Stimulated activated CD8-positive, alpha-beta memory T cell treated with anti-CD3 and anti-CD28 coated beads, Interleukin-4, amount 100 ng/mL, for 1 hour (primary cell): ENCODE measurements at places on chromosomes 16 and 17.
A peak's percentile ranks its signal among the peaks of the same experiment; 100 is the strongest.

GRCh38 chr16:67563708-67564468 lies 1.6 kb downstream of the CTCF start:
- no peak for DNase-seq

- no peak for DNase-seq
Observed at GRCh38 chr17:63766754-63767153, 6.6 kb downstream of the CCDC47 start.

DNA sequence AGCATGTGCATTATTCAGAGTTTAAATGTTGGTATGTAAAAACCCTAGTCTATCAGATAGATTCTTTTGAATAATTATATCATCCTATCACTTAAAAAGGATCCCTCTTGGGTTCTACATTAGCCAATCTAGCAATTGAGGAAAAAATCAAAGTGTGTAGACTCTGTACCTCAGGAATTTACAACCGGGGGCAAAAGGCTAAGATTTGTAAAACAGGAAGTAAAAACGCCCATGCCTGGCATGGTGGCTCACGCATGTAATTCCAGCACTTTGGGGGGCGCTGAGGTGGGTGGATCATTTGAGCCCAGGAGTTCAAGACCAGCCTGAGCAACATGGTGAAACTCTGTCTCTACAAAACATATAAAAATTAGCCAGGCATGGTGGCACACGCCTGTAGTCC lies 58.6 kb downstream of the SLC6A4 start:
- no peak for DNase-seq

- no peak for DNase-seq
Observed at GRCh38 chr17:28093999-28094716, 51.7 kb downstream of the NLK start.

DNA sequence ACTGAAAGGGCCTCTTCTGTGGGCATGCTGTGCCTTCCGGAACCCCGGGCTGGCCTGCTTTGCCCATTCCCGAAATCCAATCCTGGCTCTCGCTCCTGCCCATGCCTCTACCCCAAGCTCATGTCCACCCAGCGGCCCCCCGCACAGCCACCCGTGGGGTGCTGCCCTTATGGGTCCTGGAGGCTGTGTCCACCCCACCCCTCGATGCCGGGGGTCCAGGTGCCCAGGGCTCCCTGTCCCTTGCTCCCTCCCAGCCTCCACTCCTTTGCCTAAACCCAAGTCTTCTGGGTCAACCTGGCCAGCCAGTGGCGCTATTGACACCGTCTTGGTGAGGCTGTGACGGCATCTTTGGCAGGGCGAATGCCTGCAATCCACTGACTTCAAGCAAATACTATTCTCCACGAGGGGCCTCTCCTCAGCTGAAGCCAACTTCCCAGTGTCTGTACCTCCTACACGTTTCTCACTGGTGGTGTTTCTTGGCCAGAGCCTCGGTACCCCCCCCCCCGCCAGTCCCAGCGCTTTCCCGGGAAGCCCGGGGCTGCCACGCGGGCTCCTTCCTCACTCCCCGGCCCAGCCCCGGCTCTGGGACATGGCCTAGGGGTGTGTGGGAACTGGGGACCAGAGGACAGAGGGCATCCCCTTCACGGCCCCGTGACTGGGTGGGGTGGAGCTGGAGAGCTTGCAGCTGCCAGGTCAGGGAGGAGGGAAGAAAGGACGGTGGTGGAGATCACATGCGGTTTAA lies 12.2 kb upstream of the DUS1L start:
- no peak for DNase-seq

- no peak for DNase-seq
Observed at GRCh38 chr17:66953630-66954020, 10.9 kb upstream of the CACNG4 start.

GRCh38 chr16:67170168-67170948 lies at the start of gene NOL3:
NOL3 (plus strand) TSS chr16:67170538.
- DNase-seq = no peak

GRCh38 chr16:83835586-83836566 lies 28.1 kb downstream of the HSBP1 start:
- no peak for DNase-seq

DNA sequence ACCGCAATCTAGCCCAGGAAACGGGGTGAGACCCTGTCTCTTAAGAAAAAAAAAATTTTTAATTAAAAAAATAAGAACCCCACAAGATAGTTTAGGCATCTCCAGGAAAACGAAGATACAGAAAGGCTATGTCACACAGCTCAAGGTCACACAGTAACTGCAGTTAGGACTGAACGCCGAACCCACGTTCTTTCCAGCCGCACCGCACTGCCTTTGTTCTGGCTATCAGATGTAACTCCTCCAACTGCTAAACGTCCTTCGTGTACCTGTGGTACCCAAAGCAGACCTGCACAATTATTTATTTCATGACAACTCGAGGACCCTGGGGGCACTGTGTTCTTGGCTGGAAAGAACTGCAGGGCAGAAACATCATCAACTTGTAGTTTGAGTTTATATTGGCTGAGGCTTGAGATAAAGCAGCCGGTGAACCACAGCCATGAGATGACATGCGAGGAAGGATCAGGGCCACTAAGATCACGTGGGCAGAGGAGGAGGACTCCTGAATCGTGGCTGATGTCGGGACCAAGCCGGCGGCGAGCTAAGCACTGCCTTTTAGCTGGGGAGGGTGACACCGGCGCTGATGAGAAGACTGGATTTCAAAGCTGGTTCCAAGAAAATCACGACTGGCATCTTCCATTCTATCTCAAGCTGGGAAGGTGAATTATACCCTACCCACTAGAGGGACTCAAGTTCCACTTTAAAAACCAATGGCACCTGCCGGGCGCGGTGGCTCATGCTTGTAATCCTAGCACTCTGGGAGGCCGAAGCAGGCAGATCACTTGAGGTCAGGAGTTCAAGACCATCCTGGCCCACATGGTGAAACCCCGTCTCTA lies 20.7 kb upstream of the MNT start:
- no peak for DNase-seq

- no peak for DNase-seq
Observed at GRCh38 chr17:29596811-29597210, 3.9 kb downstream of the ANKRD13B start.

DNA sequence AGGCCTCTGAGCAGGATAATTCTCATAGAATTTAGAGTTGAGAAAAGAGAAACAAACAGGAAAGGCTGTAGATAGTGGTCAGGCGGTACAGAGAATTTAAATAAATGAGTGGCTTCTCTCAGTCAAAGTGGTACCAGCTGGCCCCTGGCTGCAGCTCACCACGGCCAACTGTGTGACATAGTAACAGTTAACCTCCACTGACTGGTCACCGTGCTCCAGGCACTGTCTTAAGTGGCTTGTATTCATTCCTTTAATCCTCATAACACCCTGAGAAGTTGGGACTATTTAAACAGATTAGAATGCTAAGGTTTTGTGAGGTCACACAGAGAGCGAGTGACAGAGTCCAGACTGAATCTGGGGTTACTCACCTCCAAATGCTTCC lies 108.9 kb downstream of the GNAO1 start:
- DNase-seq = no peak

DNA sequence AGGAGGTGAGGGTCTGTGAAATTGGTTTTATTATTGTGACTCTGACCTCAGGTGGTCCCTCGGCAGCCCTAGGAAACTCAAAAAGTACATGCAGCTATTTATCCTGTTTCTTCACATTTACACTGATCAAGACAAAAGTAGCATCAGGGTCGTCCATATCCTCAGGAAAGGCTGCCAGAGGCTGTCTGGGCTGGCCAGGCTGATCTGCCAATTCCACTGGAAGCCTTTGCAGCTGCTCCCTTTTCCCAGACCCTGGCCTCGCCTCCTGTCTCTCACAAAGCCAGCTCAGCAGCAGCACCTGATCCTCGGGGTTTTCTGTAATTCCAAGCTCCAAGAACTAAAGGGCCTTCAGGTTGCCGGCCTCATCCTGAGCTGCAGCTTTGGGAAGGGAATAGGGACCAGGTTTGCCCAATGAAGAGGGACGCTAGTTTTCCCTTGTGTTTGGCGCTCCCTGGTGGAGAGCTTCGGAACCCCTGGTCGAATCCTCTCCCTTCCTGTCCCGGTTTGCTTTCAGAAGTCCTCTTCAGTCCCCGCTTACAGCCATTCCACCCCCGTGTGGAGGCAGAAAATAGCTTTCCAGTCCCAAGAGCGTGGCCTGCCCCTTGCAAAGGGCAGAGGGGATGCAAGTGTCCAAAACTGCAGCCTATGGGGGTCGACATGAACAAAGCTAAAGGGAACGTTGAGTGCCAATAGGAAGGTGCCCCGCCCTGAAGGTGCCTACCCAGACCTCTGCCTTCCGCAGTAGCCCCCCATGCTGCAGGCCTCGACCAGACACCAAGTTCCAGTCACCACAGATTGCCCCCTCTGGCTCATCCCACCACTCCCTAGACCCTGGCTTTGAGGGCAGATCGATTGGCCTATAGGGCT lies 13.4 kb downstream of the MFSD6L start:
- peak; percentile 25 for DNase-seq

GRCh38 chr16:89191033-89191900 lies 9.1 kb downstream of the SLC22A31 start:
- DNase-seq = no peak

- no peak for DNase-seq
Observed at GRCh38 chr17:36001110-36001771, at the start of gene CCL15. CCL15 (minus strand) TSS chr17:36001553; CDS start chr17:36001492, 61 bp downstream.

GRCh38 chr17:64410750-64411490 lies 20.3 kb upstream of the PECAM1 start:
- no peak for DNase-seq

DNA sequence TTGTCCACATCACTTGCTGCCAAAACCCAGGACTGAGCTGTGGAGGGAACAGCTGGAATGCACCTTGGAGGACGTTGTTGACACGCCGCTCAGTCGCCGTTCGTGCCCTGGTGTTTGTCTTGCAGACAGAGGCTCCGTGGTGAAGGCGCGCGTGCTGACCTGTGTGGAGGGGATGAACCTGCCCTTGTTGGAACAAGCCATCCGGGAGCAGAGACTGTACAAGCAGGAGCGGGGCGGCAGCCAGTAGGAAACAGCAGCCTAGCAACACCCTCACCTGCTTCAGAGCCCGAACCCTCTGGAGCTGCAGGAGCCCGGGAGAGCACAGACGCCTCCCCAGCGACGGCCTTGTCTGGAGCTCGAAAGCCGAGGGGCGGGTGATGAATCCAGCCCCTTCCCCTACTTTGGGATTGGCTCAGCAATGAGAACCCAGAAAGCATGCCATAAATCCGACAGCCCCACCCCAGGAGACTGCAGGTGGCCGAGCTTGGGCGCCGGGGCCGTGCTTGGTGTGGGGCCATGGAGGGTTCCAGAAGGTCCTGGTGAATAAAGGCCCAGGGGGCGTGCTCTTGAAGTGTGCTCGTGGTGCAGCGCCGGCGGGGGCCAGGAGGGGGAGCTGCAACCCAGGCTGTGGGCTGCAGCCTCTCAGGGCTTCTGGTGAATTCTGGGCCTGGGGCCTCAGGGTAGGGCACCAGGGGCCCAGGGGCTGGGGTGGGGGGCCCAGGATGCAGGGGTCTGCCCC lies 470 bp upstream of the CDK3 start:
- DNase-seq = no peak

DNA sequence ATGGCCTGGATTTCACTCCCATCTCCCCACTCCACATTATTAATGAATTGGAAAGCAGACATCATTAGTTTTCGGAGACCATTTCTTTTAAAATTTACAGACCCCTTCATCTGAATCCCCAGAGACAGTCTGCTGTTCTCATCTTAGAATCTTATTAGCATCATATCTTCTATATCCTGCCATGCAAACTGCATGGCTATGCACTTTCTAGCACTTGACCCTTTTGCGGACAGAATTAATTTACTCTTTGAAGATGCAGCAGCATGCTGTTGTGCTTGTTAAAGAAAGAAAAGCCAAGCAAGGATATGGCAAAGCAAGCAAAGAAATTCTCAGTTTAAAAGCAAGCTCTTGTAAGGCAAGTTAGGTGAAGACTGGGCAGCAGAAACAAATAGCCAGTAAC lies 201.2 kb upstream of the PMFBP1 start:
- no peak for DNase-seq

- no peak for DNase-seq
Observed at GRCh38 chr17:73359987-73360410, 48.2 kb upstream of the CDC42EP4 start.

DNA sequence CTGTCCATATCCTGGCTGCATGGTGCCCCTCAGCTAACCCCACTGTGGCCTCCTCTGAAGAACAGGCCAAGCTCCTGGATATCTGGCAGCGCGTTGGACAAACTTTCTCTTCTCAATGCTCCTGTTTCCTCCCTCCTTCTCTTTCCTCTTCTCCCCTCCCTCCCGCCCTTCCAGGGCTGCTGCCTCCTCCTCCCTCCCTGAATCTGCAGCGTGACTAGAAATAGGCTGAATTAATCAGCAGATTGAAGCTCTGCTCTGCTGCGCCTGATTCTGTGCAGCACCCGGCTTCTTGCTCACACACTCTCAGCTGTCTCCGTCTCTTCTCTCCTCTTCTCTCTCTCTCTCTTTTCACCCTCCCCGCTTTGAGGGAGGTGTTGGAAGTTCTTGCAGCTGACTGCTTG lies 19.8 kb downstream of the TMEM94 start:
- DNase-seq = no peak

DNA sequence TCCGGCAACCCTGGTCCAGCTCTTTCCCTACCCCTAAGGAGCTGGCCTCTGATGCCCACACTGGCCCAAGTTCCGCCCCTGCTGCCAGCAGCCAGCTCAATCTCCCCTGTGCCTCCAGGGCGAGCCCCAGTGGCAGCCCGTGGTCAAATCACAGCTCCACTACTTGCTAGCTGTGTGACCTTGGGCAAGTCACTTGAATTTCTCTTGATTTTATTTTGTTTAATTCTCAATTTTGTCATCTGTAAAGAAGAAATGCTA lies 10.3 kb downstream of the CASKIN2 start:
- DNase-seq = no peak

DNA sequence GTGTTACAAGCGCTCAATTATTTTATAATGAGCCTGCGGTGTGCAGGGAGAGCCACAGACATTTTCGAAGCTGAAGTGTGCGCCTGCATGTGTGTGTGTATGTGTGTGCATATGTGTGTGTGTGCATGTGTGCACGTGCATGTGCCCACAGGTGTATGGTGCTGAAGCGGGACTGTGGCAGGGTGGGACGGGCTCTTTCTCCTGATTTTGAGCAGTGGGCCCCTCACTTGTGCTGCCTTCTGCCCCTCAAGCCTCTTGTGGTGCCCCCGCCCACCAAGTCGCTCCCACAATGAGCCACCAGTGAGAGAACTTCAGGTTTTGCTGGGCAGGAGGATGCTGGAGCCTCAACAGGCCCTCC lies 16.7 kb upstream of the KCNJ12 start:
- DNase-seq = no peak

- no peak for DNase-seq
Observed at GRCh38 chr17:53950207-53950857, 127.6 kb downstream of the KIF2B start.

GRCh38 chr16:22070361-22071330 lies 21.7 kb upstream of the VWA3A start:
- DNase-seq = no peak

DNA sequence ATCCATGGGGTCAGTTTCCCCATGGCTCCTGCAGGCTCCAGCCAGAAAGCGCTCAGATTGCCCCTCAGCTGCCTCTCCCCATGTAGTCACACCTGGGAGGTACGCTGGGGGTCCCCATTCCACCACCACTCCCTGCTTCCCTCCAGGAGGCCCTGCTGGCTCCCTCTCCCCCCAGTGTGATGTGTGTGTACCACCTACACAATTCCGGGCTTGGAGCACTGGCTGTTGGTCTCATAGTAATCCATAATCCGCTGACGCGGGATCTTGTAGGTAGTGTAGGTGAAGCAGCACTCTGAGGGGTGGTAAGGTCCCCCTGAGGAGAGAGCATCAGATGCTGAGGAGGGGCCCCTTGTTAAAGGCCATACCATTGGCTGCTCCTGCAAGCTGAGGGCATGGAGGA lies 2.4 kb downstream of the CCL14 start:
- no peak for DNase-seq
